ENCODE measurements at places on chromosomes 3 and 15. TPM values are rescaled to one million over a fixed set of nuclear protein-coding genes. Genes with fewer than 3 reads are reported as not detected.

The GP9 gene
- 0.90 TPM for total RNA-seq

The CLDN1 gene
- total RNA-seq: 0.57 TPM

- no peak for DNase-seq
These were observed 7.8 kb upstream of the DAG1 start for GRCh38 chr3:49462222-49462621.

- DNase-seq: no peak
These were observed 15.7 kb downstream of the CAV3 start for GRCh38 chr3:8749316-8749715.

GRCh38 chr3:9135930-9136525 lies 113.4 kb downstream of the SRGAP3 start:
- DNase-seq: no peak
